ENCODE measurements at places on chromosomes 1 and 21. TPM values are rescaled to one million over a fixed set of nuclear protein-coding genes. Genes with fewer than 3 reads are reported as not detected.

The CD5L gene
- not detected for total RNA-seq

The MLLT11 gene
- 57.8 TPM for total RNA-seq

DNA sequence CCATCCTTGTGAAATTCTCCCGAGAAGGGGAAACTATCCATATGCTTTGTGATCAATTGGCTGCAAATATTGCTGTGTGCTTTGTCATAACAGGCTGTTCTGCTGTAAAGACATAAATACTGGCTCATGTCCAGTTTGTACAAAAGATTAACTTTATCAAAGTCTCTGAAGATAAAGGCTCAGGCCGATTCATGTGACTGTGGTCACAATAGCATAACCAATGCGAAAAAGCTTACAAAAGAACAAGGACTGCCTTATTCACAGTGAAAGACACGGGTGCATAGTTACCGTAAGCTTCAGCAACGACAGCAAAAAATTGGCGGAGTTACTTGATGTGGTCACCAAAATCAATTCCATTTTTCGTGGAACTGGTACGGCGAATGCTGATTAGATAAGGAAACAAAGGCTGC lies 173.6 kb upstream of the CHRM3 start:
- H3K36me3 ChIP-seq, result no peaks in the 10 kb centered on the region
- no peak for DNase-seq
- H3K27ac ChIP-seq, result no peak overlapping the region
- no peaks in the 10 kb centered on the region for H3K4me1 ChIP-seq

DNA sequence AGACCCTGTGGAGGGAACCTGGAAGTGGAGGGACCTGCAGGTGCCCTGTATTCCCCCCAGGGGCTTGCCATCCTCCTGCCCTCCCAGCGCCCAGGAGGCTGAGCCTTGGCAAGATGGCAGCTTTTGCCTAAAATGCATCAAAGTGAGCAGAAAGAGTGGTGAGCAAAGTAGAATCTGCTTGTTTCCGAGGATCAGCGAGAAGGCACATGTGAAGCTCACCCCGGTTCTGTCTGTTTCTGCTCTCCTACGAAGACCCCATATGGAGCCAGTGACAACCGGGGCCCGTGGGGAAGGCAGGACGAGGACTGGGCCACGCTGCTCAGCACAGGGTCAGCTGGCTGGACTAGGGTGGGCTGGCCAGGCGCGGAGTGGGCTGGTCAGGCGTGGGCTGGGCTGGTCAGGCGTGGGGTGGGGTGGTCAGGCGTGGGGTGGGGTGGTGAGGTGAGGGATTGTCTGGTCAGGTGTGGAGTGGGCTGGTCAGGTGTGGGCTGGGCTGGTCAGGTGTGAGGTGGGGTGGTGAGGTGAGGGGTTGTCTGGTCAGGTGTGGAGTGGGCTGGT lies 5.2 kb upstream of the FNDC10 start:
- no peak overlapping the region for H3K27ac ChIP-seq
- peaks cover 32% of the 10 kb centered on the region for H3K27me3 ChIP-seq
- peaks cover 15% of the 10 kb centered on the region for H3K4me1 ChIP-seq
- H3K36me3 ChIP-seq, result no peaks in the 10 kb centered on the region
- H3K4me3 ChIP-seq, result no peak overlapping the region

DNA sequence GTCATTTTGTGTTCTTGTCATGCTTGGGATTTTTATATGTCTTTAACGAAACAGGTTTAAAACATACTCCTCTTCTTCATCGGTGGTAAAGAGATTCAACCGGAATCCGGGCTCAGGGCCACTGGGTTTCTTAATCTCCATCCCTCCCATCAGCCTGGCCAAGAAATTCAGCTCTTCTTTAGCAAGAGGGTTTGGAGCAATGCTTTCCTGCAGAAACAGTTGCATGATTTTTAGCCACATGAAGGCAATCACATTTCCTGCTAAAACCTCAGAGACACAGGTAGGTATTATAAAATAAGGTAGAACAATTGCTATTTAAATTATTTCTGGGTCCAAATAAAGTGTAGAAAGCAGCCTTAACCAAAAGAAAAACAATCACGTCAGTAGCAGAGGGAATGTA lies 22.7 kb upstream of the LSM10 start:
- H3K4me3 ChIP-seq, result no peak overlapping the region
- H3K4me1 ChIP-seq, result peaks cover 4% of the 10 kb centered on the region
- no peak for DNase-seq
